ENCODE measurements at places on chromosomes 4 and X.

DNA sequence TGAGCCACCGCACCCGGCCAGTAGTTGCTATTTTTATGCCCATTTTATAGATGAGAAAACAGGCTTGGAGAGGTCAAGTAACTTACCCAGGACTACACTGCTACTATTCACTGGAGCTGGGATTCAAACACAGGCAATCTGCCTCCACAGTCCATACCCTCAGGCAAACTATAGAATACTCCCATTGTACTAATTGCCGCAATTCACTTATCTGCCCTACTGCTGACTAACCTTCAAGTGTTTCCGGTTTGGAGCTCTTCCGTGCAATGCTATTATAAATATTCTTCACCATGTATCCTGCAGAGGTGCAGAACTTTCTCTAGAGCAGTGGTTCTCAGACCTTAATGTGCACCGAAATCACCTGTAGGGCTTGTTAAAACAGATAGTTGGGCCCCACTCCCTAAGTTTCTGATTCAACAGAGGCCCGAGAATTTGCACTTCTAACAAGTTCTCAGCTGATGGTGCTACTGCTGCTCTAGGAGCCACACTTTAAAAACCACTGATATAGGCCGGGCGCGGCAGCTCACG, 1.9 kb upstream of the G3BP2 start:
- DNase-seq = no peak

GRCh38 chr4:170014359-170015011, 11.7 kb downstream of the MFAP3L start:
- DNase-seq = no peak

GRCh38 chrX:101429934-101430333, 21.9 kb downstream of the HNRNPH2 start:
- DNase-seq = no peak

DNA sequence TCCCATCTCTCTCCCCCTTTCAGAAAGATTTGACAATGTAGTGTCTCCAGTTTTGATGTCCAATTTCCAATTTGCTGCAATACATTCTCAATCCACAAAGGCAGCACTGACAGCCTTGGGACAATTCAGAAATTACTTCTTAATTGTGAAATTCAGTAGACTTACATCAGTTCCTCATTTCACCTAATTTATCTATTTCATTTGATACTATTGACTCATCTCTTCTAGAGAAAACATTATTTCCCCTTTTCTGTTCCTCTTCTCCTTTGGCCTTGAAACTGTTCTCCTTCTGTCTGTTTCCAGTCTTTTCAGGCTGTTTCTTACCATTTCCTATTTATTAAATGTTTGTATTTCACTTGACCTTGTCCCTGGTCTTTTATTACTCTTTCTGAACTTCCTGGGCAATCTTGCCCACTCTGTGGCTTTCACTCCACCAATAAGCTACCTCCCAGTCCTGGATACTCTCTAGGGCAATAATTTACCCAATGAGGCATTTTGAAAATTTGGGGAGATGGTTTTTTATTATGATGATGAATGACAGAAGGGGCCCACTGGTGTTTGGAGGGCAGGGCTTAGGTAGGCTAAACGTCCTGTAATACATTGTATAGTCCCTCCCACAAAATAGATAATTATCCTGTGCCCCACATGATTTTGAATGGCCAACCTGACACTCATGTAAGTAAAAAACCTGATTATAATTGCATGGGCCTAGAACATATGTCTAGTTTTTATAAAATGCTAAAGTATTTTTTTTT, 498.0 kb upstream of the BOD1L1 start:
- no peak for DNase-seq

GRCh38 chr4:113469926-113470325, 291.6 kb downstream of the CAMK2D start:
- no peak for DNase-seq

DNA sequence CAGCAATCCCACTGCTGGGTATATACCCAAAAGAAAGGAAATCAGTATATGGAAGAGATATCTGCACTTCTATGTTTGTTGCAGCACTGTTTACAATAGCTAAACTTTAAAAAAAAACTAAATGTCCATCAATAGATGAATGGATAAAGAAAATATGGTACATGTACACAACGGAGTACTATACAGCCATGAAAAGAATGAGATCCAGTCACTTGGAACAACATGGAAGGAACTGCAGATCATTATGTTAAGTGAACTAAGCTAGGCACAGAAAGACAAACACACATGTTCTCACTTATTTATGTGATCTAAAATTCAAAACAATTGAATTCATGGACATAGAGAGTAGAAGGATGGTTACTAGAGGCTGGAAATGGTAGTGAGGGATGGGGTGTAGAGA, 400.7 kb downstream of the ZNF674 start:
- no peak for DNase-seq

DNA sequence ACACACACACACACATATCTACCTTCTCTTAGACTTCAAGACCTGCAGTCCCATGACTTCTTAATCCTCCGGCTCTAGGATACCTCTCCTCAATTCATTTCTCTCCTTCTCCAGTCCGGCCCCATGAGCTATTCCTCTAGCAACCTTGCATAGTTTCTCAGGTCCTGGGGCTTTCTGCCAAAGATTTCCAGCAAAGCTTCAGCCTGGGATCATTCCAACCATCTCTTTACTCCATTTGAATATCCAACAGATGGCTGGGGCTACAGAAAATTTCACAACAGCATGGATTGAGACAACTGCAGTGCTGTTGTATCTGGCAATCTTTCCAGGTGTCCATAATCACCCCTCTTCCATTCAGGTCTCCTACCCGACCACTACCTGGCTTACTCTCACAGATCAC, 184.1 kb downstream of the DCHS2 start:
- no peak for DNase-seq

GRCh38 chr4:37803348-37803973, 23.0 kb upstream of the PGM2 start:
- no peak for DNase-seq

- DNase-seq = no peak
These were observed 97.1 kb downstream of the MRPL1 start for GRCh38 chr4:77959566-77960338.

- no peak for DNase-seq
These were observed 151.5 kb downstream of the PDLIM5 start for GRCh38 chr4:94603170-94603747.

- no peak for DNase-seq
These were observed 124.2 kb upstream of the EOLA2 start for GRCh38 chrX:150062292-150063137.

DNA sequence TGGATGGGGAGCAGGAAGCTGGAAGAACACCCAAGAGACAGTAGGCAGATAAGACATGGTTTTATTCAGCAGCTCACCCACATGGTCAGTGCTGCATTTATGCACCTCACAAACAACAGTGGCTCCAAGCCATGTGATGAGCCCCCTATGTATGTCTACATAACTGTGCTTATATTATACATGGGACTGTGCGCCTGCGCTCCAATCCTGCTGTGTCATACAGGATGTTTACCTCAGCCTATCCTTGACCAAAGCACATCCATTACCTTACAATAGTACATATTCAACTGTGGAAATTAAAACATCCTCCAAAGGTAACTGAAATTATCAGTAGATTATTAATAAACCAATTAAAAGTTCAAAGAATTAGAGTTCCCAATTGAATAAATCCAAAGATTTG, 44.1 kb upstream of the SGMS2 start:
- no peak for DNase-seq

DNA sequence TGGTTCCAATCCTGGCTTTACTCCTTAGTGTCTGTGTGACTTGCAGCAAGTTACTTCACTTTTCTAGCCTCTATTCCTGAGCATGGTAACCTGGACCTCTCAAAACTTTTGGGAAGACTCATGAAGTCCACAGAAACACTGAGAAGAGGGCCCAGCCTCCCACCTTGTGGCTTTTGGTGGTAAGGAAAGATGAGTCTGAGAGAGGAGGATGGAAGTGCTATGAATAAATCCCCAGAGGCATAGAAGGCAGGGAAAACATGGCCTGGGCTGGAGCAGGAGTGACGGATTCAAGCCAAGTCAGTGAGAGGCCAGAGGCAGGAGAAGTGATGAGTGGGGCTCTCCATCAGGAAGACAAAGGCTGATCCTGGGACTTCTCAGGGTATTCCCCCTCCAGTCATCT, 10.9 kb upstream of the MAGEA4 start:
- no peak for DNase-seq

DNA sequence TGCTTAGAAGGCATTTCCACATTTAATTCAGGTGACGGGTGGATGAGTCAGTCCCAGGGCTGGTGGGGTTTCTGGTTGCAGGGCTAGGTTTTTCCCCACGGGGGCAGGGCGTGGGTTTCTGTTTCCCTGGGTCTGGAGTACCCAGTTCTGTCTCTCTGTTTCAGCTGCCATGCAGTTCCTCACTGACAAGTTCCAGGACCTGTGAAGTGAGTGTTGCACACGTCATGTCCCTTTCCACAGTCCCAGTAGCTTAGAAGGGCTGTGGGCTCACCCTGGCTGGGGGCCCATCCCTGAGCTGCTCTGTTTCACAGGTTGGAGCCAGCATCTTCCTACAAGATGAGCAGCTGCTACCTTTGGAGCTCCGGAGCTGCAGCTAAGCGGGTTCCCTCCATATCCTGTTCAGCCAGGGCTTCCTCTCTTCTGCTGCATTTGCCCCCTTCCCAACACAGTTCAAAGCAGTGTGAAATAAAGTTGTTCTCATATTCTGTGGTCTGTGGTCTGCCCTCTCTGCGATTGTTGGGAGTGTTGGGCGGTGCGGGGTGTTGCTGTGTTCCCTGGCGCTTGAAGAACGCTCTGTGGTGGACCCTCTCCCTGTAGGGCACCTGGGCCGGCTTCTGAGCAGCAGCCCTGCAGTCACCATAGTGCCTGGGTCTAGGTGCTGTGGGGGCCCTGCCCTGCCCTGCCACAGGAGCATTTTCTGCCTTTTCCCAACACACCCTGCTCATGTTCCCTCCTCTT, 3.9 kb downstream of the LOC101059915 start:
- DNase-seq = peak; percentile 38

DNA sequence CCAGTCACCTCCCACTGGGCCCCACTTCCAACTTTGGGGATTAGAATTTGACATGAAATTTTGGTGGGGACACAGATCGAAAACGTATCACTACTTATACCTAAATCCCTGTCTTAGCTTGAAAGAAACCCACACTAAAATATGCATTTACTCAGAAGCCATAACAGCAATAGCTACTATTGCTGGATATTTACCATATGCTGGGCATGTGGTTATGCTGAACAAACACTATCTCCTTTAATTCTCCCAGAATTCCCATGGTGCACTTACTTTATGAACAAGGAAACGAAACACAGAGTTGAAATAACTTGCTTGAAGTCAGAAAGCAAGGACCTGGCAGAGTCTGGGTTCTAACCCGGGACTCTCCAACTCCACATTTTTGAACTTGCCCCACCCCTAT, 39.3 kb downstream of the CYTL1 start:
- no peak for DNase-seq

DNA sequence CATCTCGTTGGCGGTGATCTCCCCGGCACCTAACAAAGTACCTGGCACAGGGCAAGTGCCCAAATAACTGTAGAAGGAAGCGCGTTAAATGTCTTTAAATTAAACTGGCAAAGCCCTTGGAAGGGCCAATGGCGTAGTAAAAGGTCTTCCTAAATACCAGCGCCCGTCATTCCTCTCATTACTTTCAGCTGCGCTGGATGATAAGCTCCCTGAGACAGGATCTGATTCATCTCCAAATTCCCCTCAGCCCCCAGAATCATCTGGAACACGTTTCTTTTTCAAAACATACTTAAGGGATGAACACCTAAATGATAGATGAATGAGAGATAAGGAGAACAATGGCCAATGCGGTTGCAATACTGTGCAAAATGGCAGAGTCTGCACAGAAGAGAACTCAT, 95.1 kb downstream of the AFAP1 start:
- no peak for DNase-seq

GRCh38 chrX:132025041-132025440, 1.9 kb downstream of the STK26 start:
- DNase-seq = no peak

- no peak for DNase-seq
These were observed 248.3 kb upstream of the KLF3 start for GRCh38 chr4:38415682-38416081.

- no peak for DNase-seq
These were observed 96.4 kb downstream of the EMCN start for GRCh38 chr4:100421361-100421978.

- DNase-seq = no peak
These were observed 122.4 kb upstream of the NPY2R start for GRCh38 chr4:155085843-155086530.

DNA sequence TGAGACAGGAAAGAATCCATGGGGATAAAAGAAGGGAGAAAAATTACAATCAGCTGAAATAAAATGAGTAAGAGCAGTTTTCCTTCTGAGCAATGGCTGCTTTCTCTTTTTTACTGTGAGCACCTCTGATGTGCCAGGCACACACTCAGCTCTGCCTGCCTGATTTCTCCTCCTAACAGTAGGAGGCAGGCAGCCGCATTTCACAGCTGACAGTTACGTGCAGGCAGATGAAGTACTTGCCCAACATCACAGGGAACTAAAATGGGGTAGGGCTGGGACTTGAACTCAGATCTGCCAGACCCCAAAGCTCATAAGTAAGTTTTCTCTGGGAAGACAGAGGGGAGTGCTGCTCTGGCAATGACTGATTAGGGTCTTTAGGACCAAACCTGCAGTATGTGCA, 54.6 kb downstream of the C4orf50 start:
- DNase-seq = peak; percentile 43

DNA sequence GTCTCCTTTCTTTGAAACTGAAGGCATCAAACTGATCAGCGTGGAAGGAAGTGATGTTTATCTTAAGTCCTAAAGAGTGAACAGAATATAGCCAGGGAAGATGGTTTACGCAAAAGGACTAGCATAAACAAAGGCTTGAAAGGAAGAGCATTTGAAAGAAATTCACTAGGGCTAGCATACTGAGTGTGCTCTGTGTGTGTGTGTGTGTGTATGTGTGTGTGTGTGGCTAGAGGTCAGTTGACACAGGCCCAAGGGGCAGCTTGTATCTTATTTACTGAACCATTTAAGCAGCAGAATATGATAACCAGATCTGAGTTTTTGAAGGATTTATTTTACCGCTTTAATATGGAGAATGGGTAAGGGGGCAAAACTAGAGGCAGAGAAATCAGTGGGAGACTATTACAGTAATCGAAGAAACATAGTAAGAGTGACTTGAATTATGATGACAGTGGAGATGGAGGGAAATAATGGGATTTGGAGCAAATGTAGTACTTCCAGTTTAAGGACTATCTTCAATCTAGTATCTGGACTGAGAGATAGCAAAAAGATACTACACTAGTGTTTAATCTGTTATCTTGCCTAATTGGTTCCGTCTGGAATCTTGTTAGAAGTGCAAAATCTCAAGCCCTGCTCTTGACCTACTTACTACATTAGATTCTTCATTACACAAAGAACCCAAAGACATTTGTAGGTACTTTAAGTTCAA, 36.9 kb downstream of the CEP44 start:
- DNase-seq = no peak

DNA sequence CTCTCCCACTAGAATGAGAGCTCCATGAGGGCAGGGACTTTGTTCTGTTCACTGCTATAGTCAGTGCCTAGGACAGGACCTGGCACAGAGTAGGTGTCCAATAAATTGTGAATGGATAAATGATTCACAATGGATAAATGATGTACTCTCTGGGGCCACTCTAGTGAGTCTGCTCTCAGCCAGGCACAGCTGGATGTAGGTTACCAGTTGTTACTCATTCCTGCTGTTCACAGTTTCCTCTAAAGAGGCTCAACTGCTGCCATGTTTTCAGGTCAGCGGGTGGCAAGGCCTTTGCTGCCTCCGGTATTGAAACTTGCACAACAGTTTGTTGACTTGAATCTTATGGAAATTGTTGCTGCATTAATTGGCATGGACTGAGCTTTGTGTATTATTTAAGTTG, 99.1 kb downstream of the NHSL2 start:
- no peak for DNase-seq

- DNase-seq = no peak
These were observed 7.0 kb downstream of the CEP135 start for GRCh38 chr4:55955710-55956109.

- no peak for DNase-seq
These were observed 11.0 kb upstream of the CTBP1 start for GRCh38 chr4:1259966-1260365.

All from ecto neural progenitor cell (in vitro differentiated cells).